ENCODE measurements at places on chromosomes 1 and 21.
A peak's percentile ranks its signal among the peaks of the same experiment; 100 is the strongest.

DNA sequence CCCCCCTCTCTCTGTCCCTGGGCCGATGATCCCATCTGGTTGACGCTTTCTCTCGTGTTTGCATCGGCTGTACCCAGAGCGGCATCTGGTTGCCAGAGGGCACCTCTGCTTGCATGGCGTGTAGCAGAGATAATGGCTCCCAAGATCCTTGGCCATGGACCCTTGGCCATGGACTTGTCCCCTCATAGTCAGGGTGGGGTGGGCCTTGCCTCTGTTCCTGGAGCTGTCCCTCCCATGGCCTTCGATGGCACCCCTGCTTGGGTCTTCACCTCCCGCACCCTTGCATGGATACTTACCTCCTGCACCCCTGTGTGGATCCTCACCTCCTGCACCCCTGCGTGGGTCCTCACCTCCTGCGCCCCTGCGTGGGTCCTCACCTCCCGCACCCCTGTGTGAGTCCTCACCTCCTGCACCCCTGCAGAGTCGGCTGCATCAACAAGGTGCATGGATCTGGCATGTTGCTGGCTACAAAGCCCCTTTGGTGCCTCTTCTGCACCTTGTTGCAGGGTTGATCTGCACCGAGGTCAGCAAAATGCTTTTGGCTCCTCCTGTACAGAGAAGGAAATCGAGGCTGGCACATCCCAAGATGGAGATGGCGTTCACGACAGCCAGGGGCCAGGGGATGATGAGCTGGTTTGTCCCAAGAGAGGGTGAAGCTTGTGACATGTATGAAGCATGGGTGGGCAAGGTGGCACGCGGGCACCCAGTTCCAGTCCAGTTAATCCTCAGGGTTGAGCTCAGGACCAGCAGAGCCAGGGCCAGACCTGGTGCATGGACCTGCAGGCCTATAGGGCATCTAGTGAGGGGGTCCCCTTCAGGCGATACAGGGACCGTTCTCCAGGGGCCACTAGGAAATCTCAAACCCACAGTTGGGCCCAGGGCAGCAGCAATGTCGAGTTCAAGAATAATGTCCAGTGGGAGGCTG lies 46.1 kb upstream of the C1orf174 start:
- DNase-seq: no peak

DNA sequence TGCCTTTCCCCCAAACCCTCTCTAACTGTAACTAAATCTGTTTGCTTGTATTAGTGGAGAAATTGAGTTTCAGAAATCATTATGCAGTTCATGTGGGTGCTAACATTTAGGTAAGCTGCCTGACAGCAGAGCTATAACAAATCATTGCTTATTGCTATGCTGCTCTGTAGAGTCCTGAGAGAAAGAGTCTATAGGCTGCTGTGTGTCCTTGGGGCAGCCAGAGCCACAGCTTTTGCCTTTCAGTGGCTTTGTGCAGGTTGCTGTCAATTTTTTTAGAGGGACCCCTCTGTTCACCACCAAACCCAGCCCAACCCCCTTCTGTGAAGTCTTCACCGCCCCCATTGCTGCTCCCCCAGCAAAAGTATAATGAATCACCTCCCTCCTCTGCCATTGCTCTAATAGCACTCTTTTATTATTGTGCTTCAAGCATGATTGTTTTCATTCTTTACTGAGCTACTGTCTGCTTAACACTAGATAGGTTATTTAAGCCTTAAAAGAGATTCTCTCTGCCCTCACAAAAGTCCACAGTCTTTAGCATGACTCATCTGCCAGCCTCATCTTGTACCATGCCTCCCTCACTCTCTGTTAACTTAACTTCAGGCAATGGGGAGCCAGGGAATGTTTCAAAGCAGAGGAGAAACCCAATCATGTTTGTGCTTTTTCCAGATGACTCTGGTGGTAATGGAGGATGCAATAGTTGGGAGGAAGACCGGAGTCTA lies 38.6 kb downstream of the DIRAS3 start:
- DNase-seq: no peak

GRCh38 chr1:44323947-44324346 lies 31.1 kb downstream of the ERI3 start:
- DNase-seq: no peak

GRCh38 chr1:161953256-161953920 lies 70.3 kb downstream of the OLFML2B start:
- no peak for DNase-seq

DNA sequence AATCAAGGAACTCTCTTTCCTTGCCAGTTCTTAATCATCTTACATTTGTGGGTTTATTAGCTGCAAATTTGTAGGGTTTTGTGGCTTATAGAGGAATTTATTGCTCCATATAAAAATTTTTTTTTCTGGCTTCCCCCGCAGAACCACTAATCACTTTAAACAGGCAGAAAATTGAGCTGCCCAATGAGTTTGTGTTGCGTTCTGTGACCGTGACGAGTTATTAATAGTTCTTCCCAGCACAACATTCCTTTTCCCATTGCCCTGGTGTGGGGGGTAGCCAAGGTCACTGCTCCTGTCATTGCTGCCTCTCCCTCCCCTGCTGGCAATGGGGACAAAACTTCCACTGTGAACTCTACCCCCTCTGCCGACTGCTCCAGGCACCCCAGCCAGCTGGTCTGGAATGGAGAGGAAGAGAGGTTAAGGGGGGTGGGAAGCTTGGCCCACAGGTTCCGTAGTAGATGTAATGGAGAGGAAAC lies 55.1 kb downstream of the UBE2T start:
- DNase-seq: no peak

DNA sequence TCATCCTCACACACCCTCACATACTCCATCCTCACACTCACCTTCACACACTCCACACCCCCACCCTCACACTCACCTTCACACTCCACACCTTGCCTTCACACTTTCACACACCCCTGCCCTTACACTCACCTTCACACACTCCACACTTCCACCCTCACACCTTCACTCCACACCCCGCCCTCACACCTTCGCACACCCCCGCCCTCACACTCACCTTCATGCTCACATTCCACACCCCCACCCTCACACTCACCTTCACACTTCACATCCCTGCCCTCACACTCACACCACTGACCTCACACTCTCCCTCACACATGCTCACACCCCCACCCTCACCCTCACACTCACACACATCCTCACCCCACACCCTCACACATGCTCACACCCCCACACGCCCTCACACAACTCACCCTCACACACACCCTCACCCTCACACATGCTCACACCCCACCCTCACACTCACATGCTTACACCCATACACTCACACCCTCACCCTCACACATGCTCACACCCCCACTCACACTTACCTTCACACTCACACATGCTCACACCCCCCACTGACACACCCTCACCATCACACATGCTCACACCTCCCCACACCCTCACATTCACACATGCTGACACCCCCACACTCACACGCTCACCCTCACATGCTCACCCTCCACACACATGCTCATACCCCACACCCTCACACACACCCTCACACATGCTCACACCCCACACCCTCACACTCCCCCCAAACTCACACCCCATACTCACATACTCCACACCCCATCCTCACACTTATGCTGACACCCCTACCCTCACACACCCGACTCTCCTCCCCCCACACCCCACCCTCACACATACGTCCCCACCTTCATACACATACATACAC lies 44.5 kb upstream of the EDN2 start:
- DNase-seq: no peak

DNA sequence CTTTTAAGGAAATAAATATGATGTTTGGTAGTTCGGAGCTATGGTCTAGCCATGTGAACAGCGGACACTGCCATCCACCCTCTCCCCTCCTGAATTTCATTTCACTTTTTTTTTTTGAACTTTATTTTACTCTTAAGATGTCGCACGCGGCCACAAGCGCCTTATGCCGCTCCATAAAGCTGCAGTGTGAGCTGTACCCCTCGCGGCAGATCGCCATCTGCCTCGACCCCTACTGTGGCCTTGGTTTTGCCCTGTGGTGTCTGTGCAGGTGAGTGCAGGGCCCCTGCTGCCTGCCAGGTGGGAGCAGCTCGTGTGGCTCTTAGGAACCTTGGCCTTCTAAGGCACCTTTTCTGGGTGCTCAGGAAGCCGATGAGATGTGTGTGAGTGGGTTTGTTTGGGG lies 48.1 kb downstream of the S100B start:
- DNase-seq: no peak

- no peak for DNase-seq
Observed at GRCh38 chr1:4006676-4007374, 106.8 kb upstream of the C1orf174 start.

DNA sequence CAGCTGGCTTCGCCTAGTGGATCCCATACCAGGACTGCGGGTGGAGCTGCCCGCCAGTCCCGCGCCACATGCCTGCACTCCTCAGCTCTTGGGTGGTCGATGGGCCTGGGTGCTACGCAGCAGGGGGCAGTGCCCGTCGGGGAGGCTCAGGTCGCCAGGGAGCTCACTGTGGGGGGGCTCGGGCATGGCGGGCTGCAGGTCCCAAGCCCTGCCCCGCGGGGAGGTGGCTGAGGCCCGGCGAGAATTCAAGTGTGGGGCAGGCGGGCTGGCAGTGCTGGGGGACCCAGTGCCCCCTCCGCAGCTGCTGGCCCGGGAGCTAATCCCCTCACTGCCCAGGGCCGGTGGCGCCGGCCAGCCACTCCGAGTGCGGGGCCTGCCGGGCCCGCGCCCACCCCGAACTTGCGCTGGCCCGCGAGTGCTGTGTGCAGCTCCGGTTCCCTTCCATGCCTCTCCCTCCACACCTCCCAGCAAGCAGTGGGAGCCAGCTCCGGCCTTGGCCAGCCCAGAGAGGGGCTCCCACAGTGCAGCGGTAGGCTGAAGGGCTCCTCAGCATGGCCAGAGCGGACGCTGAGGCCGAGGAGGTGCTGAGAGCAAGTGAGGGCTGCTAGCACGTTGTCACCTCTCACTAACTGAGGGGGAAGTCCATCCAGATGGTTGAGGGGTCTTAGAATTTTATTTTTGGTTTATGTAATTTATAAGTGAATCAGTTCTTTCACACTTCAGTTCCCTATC lies 85.2 kb upstream of the HMCN1 start:
- DNase-seq: no peak

DNA sequence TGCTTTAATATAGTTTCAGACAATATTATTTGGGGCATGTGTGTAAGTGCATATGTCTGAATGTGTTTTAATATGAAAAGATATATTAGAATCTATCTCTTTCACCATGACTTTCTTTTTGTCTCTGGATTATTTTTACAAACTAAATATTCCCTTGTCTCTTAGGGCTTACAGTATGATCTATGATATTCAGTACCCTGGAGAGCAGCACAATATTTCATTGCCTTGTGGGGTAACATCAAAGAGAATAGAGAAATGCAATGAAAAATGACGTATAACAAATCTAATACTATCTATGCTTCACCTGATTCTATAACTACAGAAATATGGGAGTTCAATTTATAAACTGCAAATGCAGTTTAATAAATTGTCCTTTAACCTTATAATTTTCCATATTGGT lies 2084.5 kb downstream of the MRPL39 start:
- no peak for DNase-seq

DNA sequence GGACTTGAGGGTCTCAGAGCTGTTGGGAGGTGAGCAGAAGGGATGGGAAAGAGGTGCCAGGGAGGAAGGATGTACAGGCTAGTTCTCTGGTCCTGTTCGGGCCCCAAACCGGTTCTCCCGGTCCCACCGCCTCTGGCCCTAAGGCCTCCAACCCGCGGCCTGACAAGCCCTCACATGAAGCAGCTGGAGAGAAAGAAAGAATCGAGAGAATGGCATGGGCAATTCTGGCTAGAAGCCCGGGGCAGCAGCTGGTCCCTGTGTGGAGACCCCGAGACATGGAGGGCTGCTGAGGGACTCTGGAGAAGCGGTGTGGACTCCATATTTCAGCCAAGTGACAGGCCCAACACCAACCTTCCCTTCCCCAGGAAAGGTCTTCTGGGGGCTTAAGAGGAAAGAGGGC lies 730 bp downstream of the CDC42SE1 start:
- DNase-seq: peak; percentile 40

GRCh38 chr1:67584938-67585337 lies 100.1 kb upstream of the GADD45A start:
- no peak for DNase-seq

DNA sequence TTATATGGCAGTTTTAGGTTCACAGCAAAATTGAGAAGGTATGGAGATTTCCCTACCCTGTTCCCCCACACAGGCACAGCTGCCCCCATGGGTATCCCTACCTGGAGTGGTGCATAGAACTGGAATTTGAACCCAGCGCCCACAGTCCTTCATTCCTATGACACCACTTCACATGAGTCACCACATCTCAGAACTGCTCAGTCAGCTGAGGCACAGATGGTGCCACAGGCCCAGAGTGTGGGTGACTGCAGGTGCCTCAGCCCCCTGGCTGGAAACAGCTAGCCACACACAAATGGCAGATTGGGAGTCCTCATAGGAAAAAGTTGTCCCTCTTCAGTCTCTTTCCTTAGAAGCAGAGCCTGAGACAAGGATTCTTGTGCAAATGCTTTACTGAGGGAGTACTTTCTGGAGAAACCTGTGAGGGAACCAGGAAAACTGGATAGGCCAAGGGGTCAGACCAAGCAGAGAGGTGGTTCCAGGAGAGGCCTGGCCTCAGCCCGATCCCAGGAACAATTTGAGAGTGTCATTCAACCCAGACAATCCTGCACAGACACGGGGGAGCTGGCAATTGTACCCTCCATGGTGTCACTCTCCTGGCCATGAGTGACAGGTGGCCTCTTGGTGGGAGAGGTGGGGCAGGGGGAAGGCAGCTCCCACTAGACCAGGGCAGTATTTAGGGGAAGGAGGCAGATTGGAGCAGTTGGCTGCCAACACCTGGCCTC lies 6.9 kb downstream of the PLA2G2D start:
- no peak for DNase-seq

GRCh38 chr21:45290948-45291612 lies 3.4 kb upstream of the POFUT2 start:
- DNase-seq: no peak

GRCh38 chr1:36924282-36924811 lies 110.0 kb downstream of the GRIK3 start:
- DNase-seq: no peak

GRCh38 chr1:19045898-19046880 lies 89.7 kb upstream of the IFFO2 start:
- no peak for DNase-seq

DNA sequence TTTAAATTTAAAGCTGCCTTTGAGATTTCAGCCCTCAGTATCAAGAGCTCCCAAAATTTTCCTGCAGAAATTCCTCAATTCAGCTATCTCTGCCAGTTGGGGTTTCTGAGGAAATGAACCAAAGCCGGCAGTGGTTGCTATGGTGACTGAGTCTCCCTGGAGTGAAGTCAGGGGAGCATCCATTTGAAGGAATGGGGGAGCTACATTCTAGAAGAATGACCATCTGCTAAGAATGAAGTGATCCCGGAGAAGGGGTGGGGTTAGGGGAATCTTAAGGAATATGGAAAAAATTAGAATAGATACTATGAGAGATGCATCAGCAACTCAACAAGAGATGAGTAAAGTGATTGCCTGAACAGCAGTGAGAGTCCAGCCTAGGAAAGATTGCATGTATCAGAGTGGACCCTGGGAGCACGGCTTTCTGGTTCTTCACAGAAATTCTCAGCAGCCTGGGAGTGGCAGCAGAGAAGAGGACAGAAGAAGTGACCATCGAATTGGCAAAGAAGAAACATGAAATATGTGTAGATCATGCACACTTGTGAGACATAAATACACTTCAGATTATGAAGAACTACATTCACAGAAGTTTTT lies 94.7 kb downstream of the CHD1L start:
- peak; percentile 27 for DNase-seq

- DNase-seq: no peak
Observed at GRCh38 chr1:160486453-160486852, 36.6 kb downstream of the SLAMF6 start.

Measured in glutamatergic neuron (in vitro differentiated cells).